ENCODE measurements at places on chromosomes 7 and 10.

DNA sequence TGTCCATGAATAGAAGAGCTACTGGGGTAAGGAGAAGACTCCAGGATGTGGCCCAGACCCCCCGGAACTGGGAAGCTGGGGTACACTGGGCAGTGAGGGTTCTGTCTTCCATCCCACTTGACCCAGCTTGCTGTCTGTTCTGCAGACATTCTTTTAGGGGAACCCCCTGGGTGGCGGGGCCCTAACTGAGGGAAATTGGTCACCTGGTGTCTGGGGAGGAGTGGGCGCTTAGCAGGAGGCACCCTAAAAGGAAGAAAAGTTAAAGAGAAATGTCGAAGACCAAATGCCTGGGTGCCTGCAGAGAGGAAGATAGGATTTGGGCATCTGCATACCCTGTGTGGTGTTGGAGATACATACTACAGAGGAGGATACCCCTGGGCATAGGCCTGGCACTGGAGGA, 1.0 kb downstream of the AP1S1 start:
- DNase-seq = no peak

DNA sequence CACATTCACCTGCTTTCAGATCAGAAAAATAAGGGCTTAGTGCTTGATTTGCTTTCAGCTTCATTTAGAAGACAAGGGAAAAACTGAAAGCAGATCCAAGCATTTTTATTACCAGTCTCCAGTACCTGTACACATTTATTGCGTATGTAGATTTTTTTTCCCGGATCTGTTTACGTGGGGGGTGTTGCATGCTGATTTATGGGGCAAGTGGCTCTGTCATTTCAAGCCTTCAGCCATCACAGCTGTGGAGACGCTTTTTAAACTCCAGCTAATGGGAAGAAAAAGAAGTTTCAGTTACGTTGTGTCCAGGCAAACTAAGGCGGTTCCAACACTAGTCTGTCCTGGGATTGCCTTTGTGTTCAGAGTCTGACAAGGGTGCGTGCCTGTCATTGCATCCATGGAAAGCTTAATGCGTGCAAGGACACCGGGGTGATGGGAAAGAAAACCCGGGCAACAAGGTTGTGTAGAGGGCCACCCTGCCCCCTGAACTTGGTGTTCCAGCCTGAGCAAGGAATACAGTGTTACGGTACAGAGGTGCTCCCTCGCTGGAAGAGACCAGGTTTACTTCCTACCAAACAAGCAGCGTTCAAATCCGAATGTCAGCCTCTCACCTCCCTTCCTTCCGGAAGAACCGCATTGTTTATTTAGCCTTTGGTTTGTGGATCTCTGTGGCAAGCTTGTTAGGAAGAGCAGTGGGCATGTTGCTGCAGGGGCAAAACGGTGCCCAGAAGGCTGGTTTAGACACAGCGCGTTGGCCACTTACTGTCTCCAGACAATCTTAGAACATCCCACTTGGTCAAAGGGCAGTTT, 128.2 kb downstream of the FGFR2 start:
- no peak for DNase-seq

DNA sequence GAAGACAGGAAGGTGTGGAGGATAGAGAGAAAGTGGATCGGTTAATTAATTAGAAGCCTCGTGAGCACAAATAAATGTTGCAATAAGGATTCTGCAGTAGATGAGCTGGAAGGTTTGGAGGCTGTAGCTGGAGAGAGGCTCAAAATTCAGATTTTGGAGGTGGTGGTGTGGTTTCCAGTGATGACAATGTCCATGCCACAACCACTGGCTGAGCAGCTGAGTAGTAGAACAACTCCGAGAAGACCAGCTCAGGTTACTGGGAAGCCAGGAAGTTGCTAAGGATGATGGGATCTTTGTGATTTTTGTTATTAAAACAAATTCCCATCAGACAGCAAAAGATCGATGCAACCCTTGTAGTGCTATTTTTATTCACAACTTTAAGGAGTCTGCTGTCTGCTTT, 7.7 kb downstream of the SLC26A4 start:
- no peak for DNase-seq

DNA sequence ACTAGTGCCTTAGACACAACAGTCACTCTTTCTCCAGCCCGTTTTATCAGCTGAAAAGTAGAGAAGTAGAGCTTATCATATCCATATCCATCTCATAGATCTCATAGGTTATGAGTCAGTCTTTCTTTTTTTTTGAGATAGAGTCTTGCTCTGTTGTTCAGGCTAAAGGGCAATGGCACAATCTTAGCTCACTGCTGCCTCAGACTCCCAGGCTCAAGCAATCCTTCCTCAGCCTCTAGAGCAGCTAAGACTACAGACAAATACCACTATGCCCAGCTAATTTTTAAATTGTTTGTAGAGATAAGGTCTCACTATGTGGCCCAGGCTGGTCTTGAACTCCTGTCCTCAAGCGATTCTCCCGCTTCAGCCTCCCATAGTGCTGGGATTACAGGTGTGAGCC, 2.5 kb upstream of the PARD3 start:
- DNase-seq = no peak

DNA sequence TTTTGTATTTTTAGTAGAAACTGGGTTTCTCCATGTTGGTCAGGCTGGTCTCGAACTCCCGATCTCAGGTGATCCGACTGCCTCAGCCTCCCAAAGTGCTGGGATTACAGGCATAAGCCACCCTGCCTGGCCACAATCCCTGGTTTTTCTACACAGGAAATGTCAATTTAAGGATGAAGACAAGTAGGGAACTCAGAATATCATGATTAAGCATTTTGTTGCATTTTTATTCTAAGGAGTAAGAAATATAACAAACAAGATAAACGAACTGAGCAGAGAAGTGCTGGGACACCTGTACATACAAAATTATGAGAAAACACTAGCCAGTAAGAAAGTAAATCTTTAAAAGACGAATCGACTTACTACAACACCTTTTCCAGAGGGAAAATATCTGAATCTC, 69.3 kb downstream of the CUBN start:
- no peak for DNase-seq

- no peak for DNase-seq
Measured at GRCh38 chr10:71221586-71222202, 9.3 kb downstream of the UNC5B start.

DNA sequence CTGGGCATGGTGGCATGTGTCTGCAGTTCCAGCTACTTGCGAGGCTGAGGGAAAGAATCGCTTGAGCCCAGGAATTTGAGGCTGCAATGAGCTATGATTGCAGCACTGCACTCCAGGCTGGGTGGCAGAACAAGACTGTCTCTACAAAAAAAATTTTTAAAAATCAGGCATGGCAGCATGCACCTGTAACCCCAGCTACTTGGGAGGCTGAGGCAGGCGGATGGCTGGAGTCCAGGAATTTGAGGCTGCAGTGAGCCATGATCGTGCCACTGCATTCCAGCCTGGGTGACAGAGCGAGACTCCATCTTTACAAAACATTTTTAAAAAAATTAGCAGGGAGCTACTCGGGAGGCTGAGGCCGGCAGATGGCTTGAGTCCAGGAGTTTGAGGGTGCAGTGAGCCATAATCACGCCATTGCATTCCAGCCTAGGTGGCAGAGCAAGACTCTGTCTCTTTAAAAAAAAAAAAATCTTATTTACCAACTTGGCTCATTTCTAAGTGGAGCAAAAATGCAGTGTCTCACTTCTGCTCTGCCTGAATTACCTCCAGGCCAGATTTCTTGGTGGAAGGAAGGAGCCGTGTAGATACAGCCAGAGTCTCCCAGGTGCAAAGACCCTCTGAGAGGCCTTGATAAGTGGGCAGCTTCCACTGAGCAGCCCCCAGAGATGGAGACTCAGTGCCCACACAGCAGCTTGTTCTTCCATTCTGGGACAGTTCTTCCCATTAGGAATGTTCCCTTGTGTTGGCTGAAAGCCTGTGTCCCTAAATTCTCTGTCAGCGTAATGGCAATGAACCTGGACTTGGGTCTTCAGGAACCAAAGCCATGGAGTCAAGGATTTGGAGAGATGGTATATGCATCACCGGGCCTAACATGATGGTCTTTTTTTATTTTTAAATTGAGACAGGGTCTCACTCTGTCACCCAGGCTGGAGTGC, 30.0 kb downstream of the GTF2IRD1 start:
- peak; percentile 43 for DNase-seq

GRCh38 chr10:100518761-100519241, 860 bp downstream of the SEC31B start:
- DNase-seq = peak; percentile 38

- DNase-seq = no peak
Measured at GRCh38 chr7:51026341-51026740, 243.6 kb upstream of the GRB10 start.

All from left lung (tissue), 14 donors.